ENCODE measurements at places on chromosomes 11 and 22.

DNA sequence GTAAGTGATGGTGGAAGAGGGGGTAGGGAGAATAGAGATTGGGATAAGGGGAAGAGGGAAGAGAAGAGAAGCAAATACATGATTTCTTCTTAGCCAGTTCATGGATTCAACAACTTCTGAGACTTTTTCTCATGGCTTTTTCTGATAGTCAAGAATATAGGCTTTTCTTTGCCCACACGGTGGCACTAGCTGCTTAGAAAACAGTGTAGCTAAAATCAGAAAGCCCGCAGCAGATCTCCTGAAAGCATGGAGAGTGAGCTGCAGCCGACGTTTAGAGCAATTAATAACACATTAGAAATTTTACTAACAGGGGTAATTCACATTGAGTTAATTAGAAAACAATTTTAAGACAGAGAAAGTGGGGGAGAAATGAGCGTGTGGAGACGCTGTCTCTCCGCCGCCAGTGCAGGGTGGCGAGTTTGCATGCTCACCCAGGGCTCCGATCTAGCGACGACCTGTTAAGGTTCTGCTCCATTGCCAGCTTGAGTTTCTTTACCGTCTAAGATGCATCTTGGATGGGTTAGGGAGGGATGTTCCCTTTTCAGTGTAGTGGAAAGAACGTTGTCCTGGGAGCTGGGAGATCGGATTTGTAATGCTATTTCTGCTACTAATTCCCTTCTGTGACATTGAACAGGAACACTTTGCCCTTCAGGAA lies 3.3 kb upstream of the RAG1 start:
- peak; percentile 57 for DNase-seq

GRCh38 chr11:81869351-81870065 lies 864.2 kb downstream of the FAM181B start:
- no peak for DNase-seq

- no peak for DNase-seq
Measured at GRCh38 chr11:3809624-3809928, 1.2 kb downstream of the PGAP2 start.

- DNase-seq, result no peak
Measured at GRCh38 chr11:67275606-67276409, 9.5 kb downstream of the GRK2 start.

GRCh38 chr11:61172356-61172755 lies 11.1 kb upstream of the VPS37C start:
- DNase-seq, result no peak

- DNase-seq, result no peak
Measured at GRCh38 chr11:83166193-83166866, 9.4 kb downstream of the PCF11 start.

DNA sequence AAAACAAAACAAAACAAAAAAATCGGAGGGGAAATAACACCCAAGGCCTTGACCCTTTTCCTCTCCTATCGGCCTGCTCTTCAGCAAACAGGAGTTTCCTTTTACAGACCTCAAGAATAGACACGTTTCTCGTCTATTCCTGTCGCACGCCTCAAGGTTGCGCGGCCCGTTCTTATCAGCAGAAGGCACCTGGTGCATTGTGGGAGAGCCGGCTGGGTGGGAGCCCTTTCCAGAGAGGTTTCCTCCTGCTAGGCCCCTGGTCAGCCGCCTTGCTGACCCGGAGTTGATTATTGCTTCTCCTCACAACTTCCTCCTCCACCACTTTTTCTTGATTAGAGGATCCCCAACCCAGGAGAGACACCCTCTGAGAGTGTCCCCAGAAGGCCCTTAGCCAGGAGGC lies 497.3 kb downstream of the MIAT start:
- no peak for DNase-seq

DNA sequence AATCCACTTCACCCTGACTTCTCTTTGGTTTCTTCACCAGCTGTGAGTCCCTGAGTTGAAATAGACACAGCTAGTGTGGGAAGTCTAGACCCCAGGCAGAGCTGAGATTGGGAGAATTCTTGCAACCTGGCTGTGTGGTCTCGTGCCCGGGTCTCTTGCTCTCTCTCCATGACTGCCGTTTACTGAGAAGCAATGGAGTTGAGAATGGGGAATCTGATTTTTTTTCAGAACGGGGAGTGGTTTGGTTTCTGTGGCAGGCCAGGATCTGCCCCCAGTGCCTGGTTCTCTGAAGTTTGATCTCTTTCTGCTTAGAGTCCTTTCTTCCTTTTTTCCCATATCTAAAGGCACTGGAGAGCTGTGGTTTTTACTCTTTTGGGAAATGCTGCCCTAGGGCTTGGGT lies 1.5 kb downstream of the SIDT2 start:
- DNase-seq, result no peak

DNA sequence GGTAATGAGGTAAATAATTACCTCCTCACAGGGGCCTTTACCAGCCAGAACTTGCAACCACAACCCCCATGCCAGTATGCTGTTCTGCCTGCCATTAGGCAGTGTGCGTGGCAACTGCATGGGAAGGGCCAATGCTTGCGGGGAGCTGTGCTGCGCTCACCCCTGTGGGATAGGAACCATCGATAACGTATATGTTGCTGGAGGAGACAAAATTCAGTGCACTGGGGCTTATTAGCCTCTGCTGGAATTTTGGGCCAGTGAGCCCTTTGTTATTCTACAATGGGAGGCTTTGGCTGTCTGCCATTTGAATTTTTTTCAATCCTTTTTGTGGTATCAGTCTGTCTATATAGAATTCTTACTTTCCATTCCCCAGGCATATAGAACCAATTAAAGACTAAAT lies 47.3 kb downstream of the PPP2R1B start:
- no peak for DNase-seq

DNA sequence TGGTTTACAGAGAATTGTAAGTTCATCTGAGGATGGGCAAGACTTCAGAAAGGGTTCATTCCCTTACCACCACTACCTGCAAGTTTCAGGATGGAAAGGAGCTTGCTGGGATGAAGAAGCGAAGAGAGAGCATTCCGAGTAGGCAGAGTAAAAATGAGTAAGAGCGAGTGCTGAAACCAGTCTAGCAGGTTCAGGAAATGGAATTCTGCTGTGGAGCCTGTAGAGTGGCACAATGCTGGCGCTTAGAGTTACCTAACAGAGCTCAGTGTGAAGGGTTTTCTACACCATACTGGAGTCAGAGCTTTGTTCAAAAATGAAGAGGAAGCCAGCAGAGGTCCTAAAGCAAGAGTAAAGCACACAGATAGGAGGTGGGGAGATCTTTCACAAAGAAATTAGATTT lies 179.2 kb upstream of the ZC3H12C start:
- DNase-seq, result no peak

DNA sequence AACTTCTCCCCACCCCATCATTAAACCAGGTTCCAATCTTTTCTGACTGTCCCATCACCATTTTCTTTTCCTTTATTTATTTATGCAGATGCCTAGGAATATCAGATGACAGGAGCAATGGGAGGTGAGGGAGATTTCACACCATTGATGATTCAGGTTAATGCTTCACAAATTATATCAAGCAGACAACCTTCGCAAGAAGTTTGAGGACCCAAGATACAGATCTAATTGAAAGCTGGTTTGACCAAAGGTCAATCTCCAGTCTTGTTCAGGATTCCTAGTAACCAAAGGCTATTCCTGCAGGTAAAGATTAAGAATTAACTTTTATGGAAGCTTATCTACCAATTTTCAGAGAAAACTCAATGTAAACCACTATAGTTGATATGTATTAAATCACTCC lies 54.4 kb downstream of the SLC35F2 start:
- no peak for DNase-seq

- no peak for DNase-seq
Measured at GRCh38 chr22:30044369-30044768, 35.9 kb upstream of the HORMAD2 start.

GRCh38 chr11:95715777-95716241 lies 73.8 kb downstream of the FAM76B start:
- DNase-seq, result no peak

GRCh38 chr22:25569361-25569760 lies 4.9 kb downstream of the GRK3 start:
- DNase-seq, result no peak

GRCh38 chr11:67600324-67601029 lies 6.3 kb upstream of the NDUFV1 start:
- no peak for DNase-seq

GRCh38 chr22:49617866-49618676 lies 209.6 kb downstream of the BRD1 start:
- DNase-seq, result no peak

DNA sequence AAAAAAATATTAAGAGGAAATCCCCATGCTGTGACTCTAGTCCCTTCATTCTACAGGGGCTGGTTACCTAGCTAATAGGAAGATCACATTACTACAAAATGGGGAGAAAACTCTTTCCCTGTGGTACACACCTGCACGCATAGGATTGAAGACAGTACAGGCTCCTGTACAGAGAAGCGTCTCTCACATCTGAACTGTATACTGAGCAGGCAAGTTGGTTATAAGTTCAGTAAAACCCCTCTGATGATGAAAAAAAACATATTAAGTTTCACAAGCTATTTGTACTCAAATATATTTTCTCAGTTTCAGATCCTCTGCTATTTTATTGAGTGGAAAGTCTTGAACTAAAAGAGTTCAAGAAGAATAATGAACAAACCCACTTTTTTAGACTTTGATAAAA lies 156.9 kb upstream of the HSD17B12 start:
- no peak for DNase-seq

DNA sequence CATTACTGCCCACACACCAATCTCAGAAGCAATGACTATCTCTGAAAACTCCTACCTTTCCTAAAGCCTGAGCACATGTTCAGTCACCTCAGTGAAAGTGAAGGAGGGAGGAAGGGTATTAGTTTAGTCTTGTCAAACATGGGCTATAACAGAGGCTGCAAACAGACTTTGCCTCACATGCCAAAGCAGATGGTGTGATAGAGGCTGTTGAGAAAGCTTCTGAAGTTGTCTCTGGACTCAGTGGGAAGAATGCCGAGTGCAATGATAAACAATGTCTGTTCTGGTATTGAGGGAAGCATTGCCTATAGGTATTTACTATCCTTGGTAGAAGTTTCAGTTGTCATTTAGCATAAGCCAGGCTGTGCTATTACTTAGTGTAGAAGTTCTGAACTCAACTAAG lies 314.5 kb upstream of the CCDC90B start:
- DNase-seq, result no peak

DNA sequence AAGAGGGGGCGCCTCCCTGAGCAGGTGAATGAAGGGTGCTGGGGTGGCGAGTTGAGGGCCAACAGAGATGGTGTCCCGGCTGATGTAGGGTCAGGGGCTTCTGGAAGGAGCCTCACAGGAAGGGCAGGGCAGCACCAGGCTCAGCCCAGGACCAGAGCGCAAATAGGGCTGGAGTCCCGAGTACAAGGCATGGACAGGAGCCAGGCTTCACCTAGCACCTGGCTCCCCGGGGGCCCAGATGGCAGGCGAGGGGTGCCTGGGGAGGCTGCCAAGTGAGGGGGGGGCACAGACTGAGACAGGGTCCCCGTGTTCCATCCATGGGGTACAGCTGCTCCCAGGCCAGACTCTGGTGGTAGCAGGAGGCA lies 105.8 kb downstream of the KCNQ1 start:
- no peak for DNase-seq

GRCh38 chr22:40720538-40721256 lies 41.4 kb downstream of the MCHR1 start:
- DNase-seq, result no peak

- DNase-seq, result no peak
Measured at GRCh38 chr22:35103761-35104160, 37.8 kb downstream of the ISX start.

DNA sequence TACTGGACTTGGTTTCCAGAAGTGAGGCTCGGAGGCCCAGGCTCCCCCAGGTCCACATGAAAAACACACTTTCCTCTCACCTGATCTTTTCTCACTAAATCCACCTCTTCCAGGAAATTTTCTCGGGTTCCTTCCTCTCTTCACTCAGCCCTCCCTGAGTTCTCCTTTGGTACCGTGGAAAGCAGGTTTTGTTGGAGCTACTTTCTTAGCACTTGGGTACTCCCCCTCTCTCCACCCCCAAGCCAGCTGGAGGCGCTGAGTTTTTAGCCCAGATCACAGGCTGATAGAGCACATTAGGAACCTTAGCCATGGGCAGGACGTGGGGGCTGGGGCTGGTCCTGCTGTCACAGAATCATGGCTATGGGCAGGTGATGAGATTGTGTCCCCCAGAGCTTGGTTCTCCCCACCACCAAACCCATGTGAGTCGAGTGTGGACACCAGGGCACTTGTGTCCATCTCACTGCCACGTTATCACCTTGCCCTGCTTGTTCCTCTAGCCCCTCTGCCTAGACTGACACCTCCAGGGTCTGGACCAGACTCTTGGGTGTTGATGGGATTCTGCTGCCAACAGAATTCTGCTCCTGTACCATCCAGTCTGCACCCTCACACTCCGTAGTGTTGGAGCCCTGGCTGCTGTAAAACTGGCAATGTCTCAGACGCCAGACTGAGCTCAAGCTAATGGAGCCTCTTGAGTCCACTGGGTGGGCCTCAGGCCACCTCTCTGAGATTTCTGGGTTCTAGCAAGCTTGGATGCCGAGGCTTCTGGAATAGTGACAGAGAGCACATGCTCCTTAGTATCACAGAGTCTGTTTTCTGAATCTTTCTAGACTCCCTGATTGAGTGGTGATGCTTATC lies 74.9 kb upstream of the NARS2 start:
- DNase-seq, result no peak

- DNase-seq, result no peak
Measured at GRCh38 chr22:45330548-45330947, 20.8 kb downstream of the FAM118A start.

- no peak for DNase-seq
Measured at GRCh38 chr11:36241497-36241896, 47.7 kb downstream of the COMMD9 start.

GRCh38 chr11:22407267-22407666 lies 69.1 kb downstream of the SLC17A6 start:
- no peak for DNase-seq

DNA sequence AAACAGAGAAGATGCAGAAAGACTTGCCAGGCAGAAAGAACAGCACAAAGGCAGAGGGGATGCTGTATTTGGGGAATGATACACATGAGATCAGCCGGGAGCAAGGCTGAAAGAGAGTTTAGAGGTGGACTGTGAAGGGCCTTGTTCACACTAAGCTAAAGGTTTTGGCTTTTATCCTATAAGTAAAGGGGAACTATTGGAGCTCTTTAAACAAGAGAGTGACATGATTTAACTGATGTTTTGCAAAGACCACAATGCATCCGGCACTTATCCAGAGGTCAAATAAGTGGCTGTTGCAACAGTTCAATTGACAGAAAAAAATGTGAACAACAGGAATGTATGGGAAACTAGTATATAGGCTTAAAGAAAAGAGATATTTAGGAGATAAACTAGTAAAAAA lies 64.7 kb upstream of the RRAS2 start:
- no peak for DNase-seq

DNA sequence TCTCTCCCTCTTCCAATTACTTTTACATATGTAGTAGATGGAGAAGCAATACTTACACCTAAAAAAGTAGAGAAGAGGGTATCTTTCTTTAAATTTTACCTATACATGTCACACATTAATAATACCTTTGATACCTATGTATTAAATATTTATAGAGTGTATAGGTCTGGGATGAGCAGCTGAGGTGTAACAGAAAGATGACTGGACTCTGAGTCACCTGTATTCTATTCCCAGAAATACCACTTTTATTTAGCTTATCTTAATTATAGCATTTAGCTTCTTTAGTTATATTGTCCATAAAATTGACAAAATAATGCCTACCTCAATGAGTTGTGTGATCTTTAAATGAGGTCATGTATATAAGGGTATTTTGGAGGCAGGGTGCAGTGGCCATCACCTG lies 30.6 kb upstream of the YAP1 start:
- no peak for DNase-seq
